ENCODE measurements at places on chromosomes 16 and 17. TPM values are rescaled to one million over a fixed set of nuclear protein-coding genes. Genes with fewer than 3 reads are reported as not detected.

AXIN2 gene
- total RNA-seq, result 66.5 TPM

MYO15A gene
- total RNA-seq, result 1.3 TPM

TBC1D3K gene
- not detected for total RNA-seq

TNFRSF13B gene
- not detected for total RNA-seq

GNGT2 gene
- not detected for total RNA-seq

KRT9 gene
- not detected for total RNA-seq

KRTAP17-1 gene
- not detected for total RNA-seq

NOXO1 gene
- total RNA-seq, result 0.63 TPM

FAM171A2 gene
- 50.6 TPM for total RNA-seq

TNS4 gene
- not detected for total RNA-seq

CA4 gene
- 0.26 TPM for total RNA-seq

PRRT2 gene
- total RNA-seq, result 18.6 TPM

MT1E gene
- 0.49 TPM for total RNA-seq

CLEC3A gene
- not detected for total RNA-seq

TEKT1 gene
- not detected for total RNA-seq

PMFBP1 gene
- total RNA-seq, result 4.0 TPM

SLC5A11 gene
- not detected for total RNA-seq

MEAK7 gene
- 29.5 TPM for total RNA-seq

METRNL gene
- total RNA-seq, result 18.2 TPM

PPM1E gene
- 15.5 TPM for total RNA-seq
